ENCODE measurements at places on chromosomes 7 and 10. TPM values are rescaled to one million over a fixed set of nuclear protein-coding genes. Genes with fewer than 3 reads are reported as not detected.

Gene CPN1
- not detected for total RNA-seq

Gene ARMH3
- 37.3 TPM for total RNA-seq

Gene CDK14
- 5.5 TPM for total RNA-seq

Gene TIMM23B
- 14.9 TPM for total RNA-seq

Gene ESYT2
- total RNA-seq = 86.0 TPM

Gene FGFR2
- total RNA-seq = 39.2 TPM

Gene MYO1G
- total RNA-seq = 2.6 TPM

Gene ANLN
- total RNA-seq = 13.7 TPM

Gene ACSM6
- total RNA-seq = not detected

- no peak for DNase-seq
Measured at GRCh38 chr7:129773328-129773731, 161.8 kb downstream of the NRF1 start.

- DNase-seq = no peak
Measured at GRCh38 chr7:4434306-4434705, 247.8 kb upstream of the FOXK1 start.

GRCh38 chr7:73606801-73607691 lies 17.3 kb downstream of the MLXIPL start:
- DNase-seq = peak; percentile 66

DNA sequence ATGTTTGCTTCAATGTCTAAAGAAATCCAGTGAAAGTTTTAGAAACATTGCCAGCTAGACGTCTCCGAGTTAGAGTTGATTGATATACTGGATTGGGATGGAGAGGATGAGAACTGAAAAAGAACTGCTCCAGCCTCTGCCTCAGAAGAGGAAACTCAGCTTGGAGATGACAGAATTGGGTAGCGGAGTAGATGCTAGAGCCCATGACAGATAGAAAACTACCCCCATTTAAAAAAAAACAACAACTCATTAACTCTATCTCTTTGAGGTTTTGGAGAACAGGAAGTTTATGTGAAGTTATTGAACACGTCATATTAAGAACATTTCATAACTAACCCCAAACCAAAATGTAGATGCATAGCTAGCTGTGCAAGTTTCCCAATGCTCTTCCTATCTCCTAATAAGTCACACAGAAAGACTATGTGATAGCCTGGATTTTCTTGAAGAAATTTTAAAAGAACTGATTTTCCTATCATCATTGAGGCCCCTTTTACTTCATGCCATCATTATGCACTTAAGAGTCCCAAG lies 28.3 kb upstream of the AFAP1L2 start:
- no peak for DNase-seq

- DNase-seq = peak; percentile 60
Measured at GRCh38 chr10:75430000-75430763, 1.2 kb upstream of the LRMDA start.

GRCh38 chr7:143503261-143503660 lies 25.6 kb downstream of the TAS2R41 start:
- no peak for DNase-seq

DNA sequence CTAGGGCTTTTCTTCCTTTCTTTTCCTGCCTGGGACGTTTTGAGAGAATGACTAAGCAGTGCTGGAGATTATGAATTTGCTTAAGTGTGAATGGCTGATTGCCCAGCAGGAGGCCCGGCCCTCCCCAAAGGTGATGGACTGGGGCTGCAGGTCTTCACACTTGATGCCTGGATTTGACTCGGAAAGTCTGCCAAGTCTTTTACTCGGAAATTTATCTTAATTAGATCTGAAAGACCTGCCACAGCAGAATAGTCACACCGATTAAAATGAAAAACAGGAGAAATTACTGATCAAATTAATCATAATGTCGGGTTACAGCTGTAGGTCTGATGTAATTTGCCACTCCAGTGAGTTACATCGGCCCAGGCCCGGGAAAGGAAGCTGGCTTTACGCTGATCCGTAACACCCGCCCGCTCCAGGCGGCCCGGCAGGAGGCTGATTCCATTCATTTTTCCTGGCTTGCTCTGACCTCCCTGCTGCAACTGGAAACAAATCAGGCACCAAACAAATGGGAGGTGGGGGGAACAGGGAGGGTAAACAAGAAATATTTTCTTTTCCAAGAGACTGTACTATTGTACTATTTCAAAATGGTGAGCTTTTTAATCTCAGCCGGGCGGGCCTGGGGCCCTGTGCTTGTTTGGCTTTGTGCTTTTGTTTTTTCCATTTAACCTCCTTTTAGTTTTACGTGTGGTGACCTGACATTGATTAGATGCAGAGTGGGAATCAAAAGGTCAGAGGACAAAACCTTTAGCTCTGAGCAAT lies 212.4 kb upstream of the YAE1 start:
- DNase-seq = peak; percentile 5

GRCh38 chr7:126440542-126440941 lies 812.2 kb downstream of the GRM8 start:
- peak; percentile 4 for DNase-seq

- DNase-seq = no peak
Measured at GRCh38 chr7:30193336-30193943, 58.7 kb downstream of the MTURN start.

DNA sequence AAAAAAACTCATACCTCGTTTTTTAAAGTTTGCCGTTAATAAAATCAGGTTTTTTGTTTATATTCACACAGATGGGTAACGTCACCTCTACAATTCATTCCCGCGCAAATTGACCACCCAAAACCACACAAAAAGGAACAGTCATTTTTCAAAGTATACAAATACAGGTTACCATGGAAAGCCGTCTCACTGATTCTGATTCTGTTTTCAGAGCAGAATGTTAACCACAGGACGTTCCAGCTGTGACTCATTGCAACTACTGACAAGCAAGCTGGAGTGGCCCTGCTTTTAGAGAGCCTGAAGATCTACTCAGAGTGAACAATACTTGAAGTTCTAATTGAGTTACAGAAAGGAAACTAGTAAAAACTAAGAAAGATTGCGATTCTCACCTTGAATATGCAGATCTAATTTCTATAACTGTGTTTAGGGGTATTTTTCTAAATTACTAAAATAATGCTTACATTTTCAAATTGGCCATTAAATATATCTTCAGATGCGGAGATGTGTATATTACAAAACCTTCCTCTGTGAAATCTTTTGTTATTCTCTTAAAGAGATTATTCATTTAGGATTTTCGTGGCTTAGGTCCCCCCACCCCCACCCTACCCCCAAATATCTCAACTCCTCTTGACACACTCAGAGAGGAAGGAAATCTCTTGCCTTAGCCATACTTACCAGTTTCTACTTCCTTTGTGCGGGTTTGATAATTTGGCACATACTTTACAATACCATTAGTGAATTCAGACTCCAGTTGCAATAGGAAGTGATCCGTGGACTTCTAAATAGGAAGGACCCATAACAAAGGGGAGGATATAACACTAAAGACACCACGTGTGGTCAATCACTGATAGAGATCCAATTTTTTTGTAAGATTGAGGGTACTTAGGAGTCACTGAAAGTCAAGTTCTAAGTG lies 106.0 kb downstream of the CUBN start:
- peak; percentile 68 for DNase-seq

DNA sequence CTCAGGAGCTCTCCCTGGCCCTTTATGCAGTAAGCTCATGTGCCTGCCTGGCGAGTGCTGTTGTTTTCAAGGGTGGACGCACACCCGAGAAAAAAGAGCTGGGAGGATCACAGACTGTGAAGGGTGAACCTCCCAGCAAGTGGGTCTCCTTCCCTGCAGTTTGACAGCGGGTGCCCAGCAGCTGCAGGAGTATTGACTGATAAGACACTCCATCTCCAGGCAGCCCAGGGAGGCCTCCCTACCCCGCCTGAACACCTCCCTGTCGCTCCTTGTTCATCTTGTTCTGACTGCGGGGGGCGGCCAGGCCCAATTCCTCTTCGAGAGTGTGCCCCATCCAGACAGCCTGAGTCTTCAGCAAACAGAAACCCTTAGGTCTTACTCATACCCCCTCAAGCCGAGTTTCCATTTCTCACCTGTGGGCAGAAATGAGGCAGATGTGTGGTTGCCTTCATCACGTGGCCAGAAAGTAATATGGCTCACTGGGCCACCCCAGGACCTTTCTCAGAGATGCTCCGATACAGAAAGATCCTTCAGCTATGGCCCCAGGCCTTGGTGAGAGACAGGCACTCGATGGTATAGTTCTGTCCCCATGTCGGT lies 17.2 kb downstream of the MDH2 start:
- DNase-seq = no peak

- no peak for DNase-seq
Measured at GRCh38 chr10:112721080-112721698, 228.9 kb upstream of the TCF7L2 start.

DNA sequence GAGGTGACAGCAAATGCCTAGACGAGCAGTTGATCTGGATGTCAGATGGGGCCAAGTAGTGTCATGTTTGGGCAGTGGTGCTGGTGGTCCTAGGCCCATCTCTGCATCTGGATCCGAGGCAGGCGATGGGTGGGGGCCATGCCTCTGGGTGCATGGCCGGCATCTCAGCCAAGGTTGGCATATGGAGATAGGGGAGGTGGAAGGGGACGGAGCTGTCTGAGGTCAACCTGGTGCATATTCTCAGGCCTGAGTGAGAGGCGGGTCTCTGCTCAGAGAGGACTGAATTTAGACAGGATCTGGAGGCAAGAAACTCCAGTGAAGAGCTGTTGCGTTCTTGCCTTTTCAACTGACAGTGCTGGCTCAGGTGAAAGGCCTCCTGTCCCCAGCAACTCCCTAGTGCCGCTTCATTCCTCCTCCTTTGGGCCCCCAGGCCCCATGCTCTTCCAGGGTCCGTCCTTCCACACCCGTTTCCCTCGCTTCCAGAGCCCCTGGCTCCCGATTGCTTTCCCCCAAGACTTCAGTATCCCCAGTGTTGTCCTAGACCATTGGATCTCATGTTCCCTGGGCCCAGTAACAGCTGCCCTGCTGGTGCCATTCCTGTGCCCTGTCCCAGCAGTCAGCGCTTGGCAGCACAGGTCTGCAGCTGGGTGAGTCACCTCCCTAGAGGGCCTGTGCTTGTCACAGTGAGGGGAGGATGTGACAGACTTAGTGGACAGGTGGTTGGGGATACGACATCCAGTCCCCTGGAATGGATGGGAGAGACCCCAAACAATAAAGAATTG lies 32.6 kb downstream of the GBX1 start:
- no peak for DNase-seq

DNA sequence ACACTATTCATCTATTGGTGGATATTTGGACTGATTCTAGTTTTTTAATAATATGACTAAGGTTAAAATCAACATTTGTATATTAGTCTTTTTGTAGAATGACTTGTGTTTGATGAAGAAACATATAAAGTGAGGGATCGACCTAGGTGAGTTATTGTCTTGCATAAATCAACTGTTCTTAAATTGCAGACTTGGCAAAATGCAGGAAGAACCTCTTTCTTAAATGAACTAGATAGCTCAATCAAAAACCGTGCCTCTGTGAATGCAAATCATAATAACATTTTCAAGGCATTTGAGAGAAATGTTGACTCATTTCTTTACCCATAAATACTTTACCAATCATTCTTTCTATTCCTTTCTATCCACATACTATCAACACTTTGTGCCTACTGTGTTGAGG lies 101.5 kb upstream of the ANK3 start:
- no peak for DNase-seq

GRCh38 chr10:76436401-76436811 lies 1005.0 kb downstream of the LRMDA start:
- no peak for DNase-seq

- DNase-seq = no peak
Measured at GRCh38 chr10:20887706-20888555, 9.2 kb downstream of the NEBL start.

GRCh38 chr7:22578007-22578733 lies 78.2 kb upstream of the STEAP1B start:
- DNase-seq = no peak

- peak; percentile 47 for DNase-seq
Measured at GRCh38 chr7:100221231-100221718, 1.5 kb downstream of the PVRIG start.

GRCh38 chr10:122168598-122169394 lies 102.3 kb upstream of the BTBD16 start:
- no peak for DNase-seq

DNA sequence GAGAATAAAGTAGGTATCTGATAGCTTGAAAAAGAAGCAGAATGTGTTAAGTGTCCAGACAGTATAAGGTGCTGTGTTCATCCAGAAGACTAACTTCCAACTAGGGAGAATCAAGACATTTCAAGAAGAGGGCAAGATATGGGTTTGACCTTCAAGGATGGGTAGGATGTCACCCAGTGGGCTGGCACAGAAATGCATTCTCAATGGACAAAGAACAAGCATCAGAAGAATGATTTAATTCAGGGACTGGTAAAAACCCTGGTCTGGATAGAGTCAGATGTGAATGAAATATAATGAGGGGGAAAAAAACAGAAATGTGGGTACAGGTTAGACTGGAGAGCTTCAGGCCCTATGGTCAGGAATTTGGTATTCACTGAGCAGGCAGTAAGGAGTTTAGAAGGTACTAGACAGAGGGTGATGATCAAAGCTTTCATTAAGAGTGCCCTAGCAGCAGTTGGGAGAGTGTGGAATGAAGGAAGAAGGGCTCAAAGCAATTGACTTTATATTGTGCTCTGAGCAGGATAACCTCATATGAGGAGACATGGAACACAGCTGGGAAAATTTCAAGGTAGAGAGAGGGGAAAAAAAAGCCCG lies 180.7 kb upstream of the ANK3 start:
- DNase-seq = no peak

DNA sequence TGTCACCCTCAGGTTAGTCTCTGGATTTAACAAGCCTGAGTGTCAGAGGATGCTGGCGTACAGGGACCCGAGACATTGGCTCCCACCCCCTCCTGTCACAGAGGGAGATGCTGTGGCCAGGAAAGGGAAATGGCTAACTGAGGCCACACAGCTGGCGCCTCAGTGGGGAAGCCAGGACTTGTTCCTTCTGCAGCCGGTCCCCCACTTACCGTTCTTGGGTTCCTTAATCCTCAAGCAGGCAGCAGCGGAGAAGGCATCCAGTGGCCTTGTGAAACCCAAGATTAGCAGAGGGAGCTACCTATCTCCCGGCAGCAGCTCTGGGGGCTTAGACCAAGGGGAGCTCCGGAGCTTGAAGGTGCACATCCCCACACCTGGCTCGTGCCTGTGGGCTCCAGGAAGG lies 65.4 kb downstream of the NEURL1 start:
- DNase-seq = no peak

DNA sequence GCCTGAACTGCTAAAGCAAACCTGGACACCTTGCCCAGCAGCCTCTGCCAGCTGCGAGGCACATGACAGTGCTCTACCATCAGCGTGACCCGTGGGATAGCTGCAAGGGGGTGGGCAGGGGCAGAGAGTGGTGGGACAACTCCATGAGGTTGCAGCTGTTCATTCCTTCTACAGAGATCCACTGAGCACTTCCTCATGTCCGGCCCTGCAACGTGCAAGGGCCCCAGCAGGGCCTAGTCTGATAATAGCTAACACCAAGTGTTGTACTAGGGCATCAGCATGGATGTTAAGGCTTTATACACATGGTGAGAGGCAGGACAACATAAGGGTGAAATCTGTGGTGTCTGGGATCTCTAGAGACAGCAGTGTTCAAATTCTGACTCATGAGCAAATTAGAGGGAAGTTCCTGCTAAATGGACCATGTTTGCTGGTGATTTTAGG lies 14.3 kb downstream of the NOD1 start:
- no peak for DNase-seq

GRCh38 chr7:116528008-116528789 lies 3.4 kb downstream of the CAV1 start:
- no peak for DNase-seq
